ENCODE measurements at places on chromosomes 1 and 21.
A peak's percentile ranks its signal among the peaks of the same experiment; 100 is the strongest.

DNA sequence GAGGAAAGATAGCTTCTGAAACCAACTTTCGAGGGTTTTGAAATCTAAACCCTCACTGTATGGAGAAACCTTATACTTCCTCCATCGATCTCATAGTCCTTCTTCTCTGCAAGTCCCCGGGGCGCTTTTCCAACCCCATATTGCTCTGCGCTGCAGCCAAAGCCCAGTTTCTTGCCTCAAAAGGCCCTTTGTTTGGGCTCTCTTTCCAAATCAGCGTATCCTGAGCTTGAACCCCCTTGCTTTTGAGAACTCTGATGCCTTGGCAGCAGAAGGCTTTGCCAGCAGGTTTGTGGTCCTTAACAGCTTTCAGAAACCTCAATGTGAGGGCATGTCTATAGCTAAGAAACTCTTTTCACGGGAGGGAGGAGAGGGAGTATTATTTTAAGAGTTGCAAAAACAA, 21.6 kb downstream of the PLPP3 start:
- DNase-seq = no peak

- peak; percentile 87 for DNase-seq
Measured at GRCh38 chr1:37682334-37682987, 9.9 kb upstream of the CDCA8 start.

- no peak for DNase-seq
Measured at GRCh38 chr1:14597343-14598006, 1.0 kb upstream of the KAZN start.

- DNase-seq = no peak
Measured at GRCh38 chr1:30307182-30307581, 416.2 kb downstream of the MATN1 start.

DNA sequence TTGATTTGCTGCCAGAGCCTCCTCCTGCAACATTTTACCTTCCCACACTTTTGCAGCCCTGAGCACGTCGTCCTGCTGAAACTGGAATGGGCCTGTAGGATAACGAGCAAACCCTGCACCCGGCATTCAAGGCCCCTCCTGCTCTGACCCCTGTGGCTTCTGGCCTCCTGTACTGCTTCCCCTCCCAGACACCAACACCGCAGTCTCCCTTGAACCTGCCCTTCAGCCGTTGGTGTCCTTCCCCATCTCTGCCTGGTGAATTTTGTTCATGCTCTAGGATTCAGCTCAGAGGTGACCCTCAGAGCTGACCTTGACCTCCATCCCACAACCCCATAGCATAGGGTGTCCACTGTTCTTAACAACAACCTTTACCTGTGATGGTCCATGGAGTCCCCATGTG, 535.1 kb downstream of the MATN1 start:
- DNase-seq = no peak

DNA sequence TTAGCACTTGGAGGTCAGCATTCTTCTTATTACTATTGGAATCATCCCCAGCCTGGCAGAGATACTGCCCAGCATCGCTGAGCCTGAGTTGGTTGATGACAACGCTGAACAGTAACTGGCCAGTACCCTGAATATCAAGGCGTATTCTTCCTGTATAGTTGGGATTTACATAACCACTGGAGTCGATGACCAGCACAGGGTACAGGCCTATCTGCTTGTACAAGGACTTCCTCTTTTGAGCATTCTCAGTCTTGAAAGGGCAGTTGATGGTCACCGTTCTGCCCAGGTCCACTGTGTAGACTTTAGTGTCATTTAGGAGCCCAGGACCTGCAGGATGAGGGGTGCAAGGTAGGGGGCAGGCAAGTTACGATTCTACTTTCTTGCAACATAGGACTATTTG, 8.8 kb downstream of the PIGR start:
- no peak for DNase-seq

DNA sequence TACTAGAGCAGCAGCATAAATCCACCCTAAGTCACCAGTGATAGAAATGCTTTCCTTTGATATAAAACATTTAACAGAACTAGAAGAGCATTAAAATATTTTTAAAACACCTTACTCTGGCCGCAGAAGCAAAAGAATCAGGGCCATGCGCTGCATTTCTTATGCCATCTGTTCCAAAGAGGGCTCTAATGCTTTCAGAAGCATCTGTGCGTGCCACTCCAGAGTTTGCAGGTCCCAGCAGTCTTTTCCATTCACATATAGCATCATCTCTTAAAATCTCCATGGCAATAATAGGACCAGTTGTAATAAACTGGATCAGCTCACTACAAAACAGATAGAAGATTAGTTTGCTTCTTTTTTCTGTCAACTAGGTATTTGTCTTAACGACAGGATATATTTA, 69.2 kb downstream of the NME7 start:
- no peak for DNase-seq

DNA sequence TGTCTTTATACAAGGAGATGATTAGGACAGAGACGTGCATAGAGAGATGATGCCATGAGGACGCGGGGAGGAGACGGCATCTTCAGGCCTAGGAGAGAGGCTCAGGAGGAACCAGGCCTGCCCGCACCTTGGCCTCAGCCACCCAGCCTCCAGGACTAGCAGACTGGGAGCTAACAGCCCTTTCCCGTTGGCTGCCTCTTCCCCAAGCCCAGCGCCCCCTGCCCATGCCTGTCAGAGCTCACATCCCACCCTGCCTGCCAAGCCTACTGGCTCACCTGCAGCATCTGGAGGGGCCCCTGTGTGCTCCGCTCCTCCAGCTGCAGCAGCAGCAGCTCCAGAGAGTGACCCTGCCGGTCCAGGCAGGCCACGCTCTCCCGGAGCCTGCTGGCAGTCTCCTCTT, 4.0 kb upstream of the TRIM11 start:
- no peak for DNase-seq

- peak; percentile 25 for DNase-seq
Measured at GRCh38 chr21:15301014-15301413, 236.2 kb upstream of the NRIP1 start.

GRCh38 chr1:21277180-21277579, 13.1 kb downstream of the ECE1 start:
- no peak for DNase-seq

GRCh38 chr1:62428351-62428750, 8.5 kb upstream of the USP1 start:
- no peak for DNase-seq

DNA sequence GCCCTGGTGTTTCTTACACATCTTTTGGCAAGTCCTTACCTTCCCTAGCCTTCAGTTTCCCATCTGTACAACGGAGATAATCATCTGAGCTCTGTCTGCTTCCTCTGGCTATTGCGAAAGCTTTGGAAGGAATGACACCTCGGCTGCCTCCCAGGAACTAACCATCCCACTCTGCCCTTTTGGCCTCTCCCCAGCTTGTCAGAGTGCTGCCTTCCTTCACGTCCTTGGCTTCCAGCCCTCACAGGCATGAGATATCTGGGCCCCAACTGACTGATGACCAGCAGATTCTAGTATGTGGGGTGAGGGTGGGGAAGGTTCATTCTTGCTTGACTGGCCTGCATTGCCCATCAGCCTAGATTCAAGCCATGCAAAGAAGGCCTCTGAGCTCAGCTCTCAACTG, 253.1 kb upstream of the FGGY start:
- DNase-seq = no peak

Data from hematopoietic multipotent progenitor cell treated with erythropoietin and hydrocortisone succinate and interleukin-3 and kit ligand, for 6 days (in vitro differentiated cells).